ENCODE measurements at places on chromosomes 11 and 22. TPM values are rescaled to one million over a fixed set of nuclear protein-coding genes. Genes with fewer than 3 reads are reported as not detected.

The LRRC74B gene
- not detected for total RNA-seq

The APOBEC3H gene
- total RNA-seq: not detected

The OR5B21 gene
- total RNA-seq: not detected

The MMP12 gene
- 3.8 TPM for total RNA-seq

The BCO2 gene
- 24.5 TPM for total RNA-seq

The ANGPTL5 gene
- total RNA-seq: not detected

The TYR gene
- not detected for total RNA-seq

The CD59 gene
- total RNA-seq: 143 TPM

The CSKMT gene
- 5.0 TPM for total RNA-seq

The GGTLC3 gene
- not detected for total RNA-seq

The CDON gene
- 47.4 TPM for total RNA-seq

The SESN3 gene
- total RNA-seq: 165 TPM

The VSIG10L2 gene
- 0.48 TPM for total RNA-seq

The FREY1 gene
- total RNA-seq: 0.58 TPM

Measured in urinary bladder (tissue), 4 donors.